ENCODE measurements at places on chromosomes 11 and 22. TPM values are rescaled to one million over a fixed set of nuclear protein-coding genes. Genes with fewer than 3 reads are reported as not detected.
A peak's percentile ranks its signal among the peaks of the same experiment; 100 is the strongest.

- H3K27me3 ChIP-seq: no peaks in the 10 kb centered on the region
- no peaks in the 10 kb centered on the region for H3K36me3 ChIP-seq
- DNase-seq: no peak
Observed at GRCh38 chr22:25839755-25840154, 97.8 kb downstream of the MYO18B start.

DNA sequence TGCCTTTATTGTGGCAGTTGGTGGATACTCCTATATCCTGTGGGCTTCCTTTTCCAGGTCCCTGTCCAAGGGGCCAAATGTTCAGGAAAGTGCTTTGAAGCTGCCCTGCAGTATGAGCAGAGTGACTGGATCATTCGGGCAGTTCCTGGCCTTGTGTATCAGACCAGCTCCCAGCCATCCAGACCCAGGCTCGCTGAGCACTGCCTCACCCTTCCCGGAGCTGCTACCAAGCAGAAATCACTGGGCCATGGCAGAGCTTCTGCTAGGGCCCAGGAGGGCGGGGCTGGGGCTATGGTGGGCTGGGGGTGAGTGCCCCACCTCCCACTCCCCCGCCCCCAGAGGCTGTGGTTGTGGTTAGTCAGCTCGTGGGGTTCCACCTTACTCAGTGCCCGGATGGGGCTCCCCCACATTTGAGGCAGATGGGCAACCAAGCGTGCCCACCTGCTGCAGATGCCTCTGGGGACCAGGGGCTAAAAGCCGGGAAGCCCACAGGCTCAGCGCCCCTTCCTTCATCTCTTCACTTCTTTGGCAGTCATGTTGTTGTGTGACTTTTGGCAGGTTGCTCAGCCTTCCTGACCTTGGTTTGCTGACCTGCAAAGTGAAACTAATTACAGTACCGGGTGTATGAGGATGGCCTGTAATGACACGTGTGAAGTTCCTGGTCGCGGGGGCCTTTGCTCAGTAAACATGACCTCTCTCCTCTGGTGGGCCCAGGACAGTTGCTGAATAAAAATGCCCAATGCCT is 2.1 kb upstream of the LRRC32 start:
- no peak overlapping the region for H3K27ac ChIP-seq
- H3K4me3 ChIP-seq: no peak overlapping the region
- peaks cover 4% of the 10 kb centered on the region for H3K4me1 ChIP-seq
- no peaks in the 10 kb centered on the region for H3K36me3 ChIP-seq

DNA sequence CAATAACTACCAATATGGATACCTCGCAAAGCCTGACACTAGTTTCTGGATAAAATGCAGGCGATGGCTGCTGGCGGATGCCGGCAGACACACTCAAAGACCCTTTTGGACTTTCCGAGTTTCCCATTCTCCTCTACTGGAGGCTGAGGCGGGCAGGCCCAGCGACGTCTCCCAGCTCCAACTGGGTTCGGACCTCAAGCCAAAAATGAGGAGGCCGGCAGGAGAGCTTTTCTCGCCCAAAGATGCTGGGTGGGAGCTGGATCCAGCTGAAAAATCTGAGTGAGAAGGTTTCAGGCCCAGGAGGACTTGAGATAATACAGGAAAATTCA is 428 bp upstream of the FEZ1 start:
- H3K4me3 ChIP-seq: peak overlapping the region; percentile 54
- no peak for DNase-seq
- H3K4me1 ChIP-seq: no peaks in the 10 kb centered on the region
- peaks cover 6% of the 10 kb centered on the region for H3K27me3 ChIP-seq
- peak overlapping the region; percentile 33 for H3K27ac ChIP-seq

DNA sequence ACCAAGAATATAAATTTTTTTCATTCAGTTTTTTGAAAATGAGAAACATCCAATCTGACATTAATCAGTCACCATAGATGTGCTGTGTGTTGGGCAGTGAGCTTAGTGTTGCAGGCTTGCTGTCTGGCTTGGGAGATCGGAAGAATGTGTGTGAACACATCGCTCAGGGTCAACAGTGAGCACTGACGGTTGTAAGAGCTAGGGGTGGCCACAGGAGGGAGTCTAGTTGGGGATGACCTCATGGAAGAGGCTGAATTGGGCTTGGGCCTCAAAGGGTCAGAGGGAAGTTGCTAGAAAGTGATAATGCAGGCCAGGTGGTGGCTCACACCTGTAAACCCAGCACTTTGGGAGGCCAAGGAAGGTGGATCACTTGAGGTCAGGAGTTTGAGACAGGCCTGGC is 375.4 kb downstream of the DDX10 start:
- H3K4me1 ChIP-seq: no peaks in the 10 kb centered on the region
- H3K4me3 ChIP-seq: no peak overlapping the region
- H3K27me3 ChIP-seq: no peaks in the 10 kb centered on the region
- H3K36me3 ChIP-seq: no peaks in the 10 kb centered on the region
- no peak for DNase-seq

DNA sequence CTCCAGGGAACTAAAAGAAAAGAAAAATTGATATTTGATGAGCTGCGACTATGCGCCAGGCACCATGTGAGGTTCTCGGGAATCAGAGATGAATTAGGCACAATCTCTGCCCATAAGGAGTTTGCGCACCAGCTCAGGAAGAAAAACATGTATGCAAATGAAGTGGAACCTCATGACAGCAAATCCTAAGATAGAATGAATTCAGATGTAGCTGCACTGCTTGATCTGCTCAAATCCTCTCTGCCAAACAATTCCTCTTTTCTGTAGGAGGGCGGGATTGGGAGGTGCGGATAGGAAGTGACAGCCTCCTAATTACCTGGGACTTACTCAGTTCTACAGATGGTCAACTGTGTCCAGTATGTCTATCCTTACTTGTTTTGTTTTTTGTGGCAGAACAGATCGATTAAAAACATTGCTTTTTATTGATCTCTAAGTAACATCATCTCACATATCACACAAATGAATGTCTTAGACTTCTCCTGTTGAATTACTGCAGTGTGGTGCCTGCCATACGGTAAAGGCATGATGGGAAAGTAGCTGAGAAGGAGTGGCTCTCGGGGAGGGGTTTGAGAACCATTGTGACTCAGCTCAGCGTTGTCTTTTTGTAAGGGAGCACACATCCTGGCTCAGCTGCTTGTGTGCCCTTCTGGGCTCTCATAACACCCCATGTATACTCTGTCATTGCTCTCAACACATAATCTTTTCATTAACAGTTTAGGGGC is 13.9 kb downstream of the CRTAM start:
- H3K4me1 ChIP-seq: no peaks in the 10 kb centered on the region
- DNase-seq: no peak
- no peak overlapping the region for H3K27ac ChIP-seq

- no peaks in the 10 kb centered on the region for H3K4me1 ChIP-seq
- H3K27me3 ChIP-seq: no peaks in the 10 kb centered on the region
- H3K4me3 ChIP-seq: no peak overlapping the region
Observed at GRCh38 chr11:125376117-125376516, 119.9 kb downstream of the FEZ1 start.

DNA sequence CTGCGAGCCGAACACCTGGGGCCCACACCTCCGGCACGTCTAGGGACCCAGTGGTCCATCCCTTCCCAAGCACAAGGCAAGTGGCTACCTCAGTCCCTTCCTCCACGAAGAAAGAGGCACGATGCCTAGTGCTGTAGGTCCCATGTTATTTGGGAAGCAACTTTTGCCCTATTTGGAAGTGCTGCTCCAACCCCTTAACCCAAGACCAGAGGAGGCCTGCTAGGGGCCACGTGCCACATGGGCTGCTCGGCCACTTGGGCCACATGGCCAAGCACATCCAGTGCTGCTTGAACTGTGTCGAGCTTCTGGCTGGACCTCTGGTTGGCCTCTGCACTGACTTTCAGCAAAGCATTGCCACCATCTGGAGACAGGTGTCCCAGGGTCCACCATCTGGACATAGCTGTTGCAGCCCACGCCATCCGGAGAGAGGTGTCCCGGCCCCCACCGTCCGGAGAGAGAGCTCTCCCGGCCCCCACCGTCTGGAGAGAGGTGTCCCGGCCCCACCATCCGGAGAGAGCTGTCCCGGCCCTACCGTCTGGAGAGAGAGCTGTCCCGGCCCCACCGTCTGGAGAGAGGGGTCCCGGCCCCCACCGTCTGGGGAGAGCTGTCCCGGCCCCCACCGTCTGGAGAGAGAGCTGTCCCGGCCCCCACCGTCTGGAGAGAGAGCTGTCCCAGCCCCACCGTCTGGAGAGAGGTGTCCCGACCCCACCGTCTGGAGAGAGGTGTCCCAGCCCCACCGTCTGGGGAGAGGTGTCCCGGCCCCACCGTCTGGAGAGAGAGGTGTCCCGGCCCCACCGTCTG is 6.5 kb upstream of the B4GALNT4 start:
- DNase-seq: no peak
- H3K4me1 ChIP-seq: no peaks in the 10 kb centered on the region
- H3K36me3 ChIP-seq: no peaks in the 10 kb centered on the region
- H3K27me3 ChIP-seq: no peaks in the 10 kb centered on the region
- H3K4me3 ChIP-seq: no peak overlapping the region
- H3K27ac ChIP-seq: no peak overlapping the region

GRCh38 chr22:24420072-24420976 is 7.1 kb upstream of the ADORA2A start:
- no peak overlapping the region for H3K27ac ChIP-seq
- peak; percentile 49 for DNase-seq
- H3K36me3 ChIP-seq: no peaks in the 10 kb centered on the region

GRCh38 chr11:112150517-112150916 is 13.4 kb downstream of the IL18 start:
- H3K4me1 ChIP-seq: no peaks in the 10 kb centered on the region
- no peak for DNase-seq
- no peaks in the 10 kb centered on the region for H3K27me3 ChIP-seq
- H3K36me3 ChIP-seq: no peaks in the 10 kb centered on the region
- no peak overlapping the region for H3K4me3 ChIP-seq

DNA sequence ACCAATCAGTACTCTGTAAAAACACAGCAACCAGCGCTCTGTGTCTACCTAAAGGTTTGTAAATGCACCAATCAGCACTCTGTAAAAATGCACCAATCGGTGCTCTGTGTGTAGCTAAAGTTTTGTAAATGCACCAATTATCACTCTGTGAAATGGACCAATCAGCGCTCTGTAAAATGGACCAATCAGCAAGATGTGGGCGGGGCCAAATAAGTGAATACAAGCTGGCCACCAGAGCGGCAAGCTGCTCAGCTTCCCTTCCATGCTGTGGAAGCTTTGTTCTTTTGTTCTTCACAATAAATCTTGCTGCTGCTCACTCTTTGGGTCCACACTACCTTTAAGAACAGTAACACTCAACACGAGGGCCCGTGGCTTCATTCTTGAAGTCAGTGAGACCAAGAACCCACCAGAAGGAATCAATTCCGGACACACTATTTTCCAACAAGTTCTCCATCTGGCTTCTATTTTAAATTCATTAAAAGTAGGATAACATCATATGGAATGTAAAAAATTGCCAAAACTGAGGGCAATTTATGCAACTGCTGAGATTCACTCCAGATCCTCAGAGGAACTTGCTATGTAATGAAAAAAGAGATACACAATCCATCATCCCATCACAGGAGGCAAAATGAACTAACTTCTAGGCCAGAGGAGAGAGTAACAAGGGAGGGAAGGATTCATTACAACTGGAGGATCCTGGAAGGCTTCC is 3.1 kb upstream of the PANX1 start:
- no peak overlapping the region for H3K4me3 ChIP-seq
- no peak for DNase-seq

GRCh38 chr22:44439356-44440223 is 58.4 kb downstream of the RTL6 start:
- H3K27me3 ChIP-seq: no peaks in the 10 kb centered on the region
- no peak for DNase-seq
- no peak overlapping the region for H3K27ac ChIP-seq
- H3K36me3 ChIP-seq: no peaks in the 10 kb centered on the region
- no peak overlapping the region for H3K4me3 ChIP-seq
- no peaks in the 10 kb centered on the region for H3K4me1 ChIP-seq

DNA sequence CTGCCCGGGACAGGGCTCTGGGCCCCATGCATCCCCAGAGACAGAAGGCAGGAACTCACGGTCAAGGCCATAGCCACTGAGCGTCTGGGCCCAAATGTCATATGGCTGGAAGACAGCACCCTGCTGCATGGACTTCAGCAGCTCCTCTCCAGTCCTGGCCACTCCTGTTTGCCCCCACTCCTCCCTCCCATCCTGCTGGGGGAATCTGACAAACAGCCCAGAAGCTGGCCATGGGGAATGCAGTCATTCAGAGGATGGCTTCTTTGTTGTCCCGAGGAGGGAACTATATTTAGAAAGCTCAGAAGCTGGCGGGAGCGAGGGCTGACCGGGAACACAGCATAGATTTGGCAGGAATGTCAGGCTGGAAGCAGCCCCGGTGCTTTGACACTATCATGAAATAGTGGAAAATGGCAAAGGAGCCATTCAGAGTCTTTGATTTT is 35.0 kb downstream of the DKK3 start:
- H3K4me1 ChIP-seq: peaks cover 5% of the 10 kb centered on the region
- no peak overlapping the region for H3K4me3 ChIP-seq
- H3K36me3 ChIP-seq: no peaks in the 10 kb centered on the region
- H3K27ac ChIP-seq: peak overlapping the region; percentile 33
- H3K27me3 ChIP-seq: no peaks in the 10 kb centered on the region

DNA sequence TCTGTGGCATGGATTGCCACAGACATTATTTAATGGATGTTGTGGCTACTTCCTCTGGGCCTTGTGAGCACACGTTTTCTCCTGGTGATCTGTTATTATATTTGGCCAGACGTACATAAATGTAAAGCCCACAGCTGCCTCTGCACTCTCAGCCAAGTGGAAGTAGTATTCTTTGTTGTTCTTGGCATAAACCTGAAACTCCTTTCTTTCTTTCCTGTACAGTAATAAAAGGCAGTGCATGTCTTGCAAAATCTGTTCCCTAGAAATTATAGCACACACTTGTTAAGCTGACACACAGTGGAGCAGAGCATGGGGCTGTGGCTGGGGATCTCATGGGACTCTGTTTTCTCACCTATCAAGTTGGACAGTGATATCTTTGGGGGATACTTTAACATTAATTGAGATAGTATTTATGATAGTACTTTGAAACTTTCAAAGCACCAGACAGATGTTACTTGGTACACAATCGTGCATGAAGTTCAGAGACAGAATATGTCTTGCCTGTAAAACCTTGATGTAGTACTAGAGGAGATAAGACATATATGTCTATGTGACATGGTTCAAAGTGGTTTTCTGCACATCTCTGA is 20.9 kb downstream of the PANX1 start:
- H3K4me3 ChIP-seq: no peak overlapping the region
- no peak overlapping the region for H3K27ac ChIP-seq
- no peaks in the 10 kb centered on the region for H3K36me3 ChIP-seq
- no peaks in the 10 kb centered on the region for H3K27me3 ChIP-seq
- H3K4me1 ChIP-seq: peaks cover 59% of the 10 kb centered on the region

GRCh38 chr11:72012897-72013721 is 14.4 kb downstream of the IL18BP start:
- H3K27me3 ChIP-seq: no peaks in the 10 kb centered on the region
- no peak overlapping the region for H3K27ac ChIP-seq
- H3K4me1 ChIP-seq: peaks cover 12% of the 10 kb centered on the region

The ZNF215 gene
- total RNA-seq: 0.42 TPM

The NXPE1 gene
- not detected for total RNA-seq

The GLYATL2 gene
- total RNA-seq: not detected

The GGTLC3 gene
- total RNA-seq: not detected

The RBMXL2 gene
- not detected for total RNA-seq
